ENCODE measurements at places on chromosomes 5 and 9.
A peak's percentile ranks its signal among the peaks of the same experiment; 100 is the strongest.

DNA sequence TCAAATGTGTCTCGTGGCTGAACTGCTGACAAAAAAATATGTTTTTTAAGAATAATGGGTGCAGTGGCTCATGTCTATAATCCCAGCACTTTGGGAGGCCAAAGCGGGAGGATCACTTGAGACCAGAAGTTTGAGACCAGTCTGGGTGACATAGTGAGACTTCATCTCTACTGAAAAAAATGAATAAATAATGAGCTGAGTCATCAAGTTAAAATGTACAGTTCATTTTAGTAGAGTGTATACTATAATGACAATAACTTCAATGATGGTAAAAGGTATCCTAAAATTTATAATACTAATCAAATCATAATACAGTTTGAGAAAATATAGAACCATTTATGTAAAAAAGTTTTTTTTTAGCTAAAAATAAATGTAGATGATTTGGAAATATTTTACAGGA lies 37.9 kb upstream of the TJP2 start:
- DNase-seq = no peak

GRCh38 chr9:125361837-125362531 lies 100.4 kb downstream of the GAPVD1 start:
- peak; percentile 69 for DNase-seq

GRCh38 chr9:124329206-124329792 lies 71.5 kb downstream of the NEK6 start:
- no peak for DNase-seq

- peak; percentile 45 for DNase-seq
Measured at GRCh38 chr9:125878164-125878631, 131.0 kb downstream of the PBX3 start.

DNA sequence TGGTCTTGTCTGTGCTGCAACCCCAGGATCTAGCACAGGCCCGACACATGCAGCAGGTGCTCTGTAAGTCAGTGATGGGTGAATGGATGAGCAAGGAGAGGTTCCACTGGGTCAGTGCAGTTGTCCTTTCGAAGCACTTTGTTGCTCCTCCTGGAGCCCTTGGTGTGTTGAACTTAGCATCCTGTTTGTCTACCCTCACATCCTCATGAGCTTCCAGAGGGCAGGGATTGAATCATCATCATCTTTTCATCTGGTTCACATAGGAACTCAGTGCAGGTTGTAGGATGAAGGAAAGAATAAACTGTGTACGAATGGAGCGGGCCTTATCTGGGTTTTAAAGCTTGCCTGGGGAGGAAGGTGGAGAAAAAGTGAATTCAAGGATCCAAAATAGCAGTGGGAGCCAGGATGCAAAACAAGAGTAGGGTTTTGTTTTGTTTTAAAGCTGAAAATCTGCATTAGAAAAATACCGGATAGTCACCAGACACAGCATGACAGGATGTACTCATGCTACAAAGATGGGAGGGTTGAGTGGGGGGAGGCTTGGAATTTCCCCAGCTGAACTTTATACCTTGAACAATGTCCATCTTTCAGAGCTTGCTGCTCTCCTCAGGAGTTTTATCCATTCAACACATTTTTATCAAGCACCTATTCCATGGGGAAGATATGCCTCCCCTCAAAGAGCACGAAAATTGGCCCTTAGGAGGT lies 55.8 kb downstream of the PTTG1 start:
- DNase-seq = peak; percentile 78
